ENCODE measurements at places on chromosomes 1 and 21. TPM values are rescaled to one million over a fixed set of nuclear protein-coding genes. Genes with fewer than 3 reads are reported as not detected.

GRCh38 chr21:34858559-34858958 lies 189.8 kb downstream of the CLIC6 start:
- DNase-seq, result no peak

GRCh38 chr1:222127526-222128152 lies 385.8 kb upstream of the DUSP10 start:
- DNase-seq, result no peak

GRCh38 chr1:78155121-78155520 lies 109.4 kb downstream of the GIPC2 start:
- no peak for DNase-seq

DNA sequence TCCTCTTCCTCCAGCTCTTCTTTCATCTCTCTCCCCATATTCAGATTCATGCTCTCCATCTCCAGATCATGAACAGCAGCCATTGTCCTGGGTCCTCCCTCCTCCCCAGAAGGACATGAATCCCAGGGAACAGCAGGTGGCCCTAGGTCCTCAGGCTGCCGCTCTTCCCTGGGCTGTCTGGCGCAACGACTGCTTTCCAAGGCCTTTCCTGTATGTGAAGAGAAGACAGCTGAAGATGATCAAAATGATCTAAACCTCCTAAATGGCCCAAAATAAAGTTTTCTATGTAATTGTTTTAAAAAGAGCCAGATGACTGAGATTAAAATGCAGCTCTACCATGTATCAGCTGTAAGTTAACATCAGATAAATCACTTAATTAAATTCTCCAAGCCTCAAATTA lies 22.5 kb downstream of the RHBDL2 start:
- DNase-seq, result peak; percentile 28

DNA sequence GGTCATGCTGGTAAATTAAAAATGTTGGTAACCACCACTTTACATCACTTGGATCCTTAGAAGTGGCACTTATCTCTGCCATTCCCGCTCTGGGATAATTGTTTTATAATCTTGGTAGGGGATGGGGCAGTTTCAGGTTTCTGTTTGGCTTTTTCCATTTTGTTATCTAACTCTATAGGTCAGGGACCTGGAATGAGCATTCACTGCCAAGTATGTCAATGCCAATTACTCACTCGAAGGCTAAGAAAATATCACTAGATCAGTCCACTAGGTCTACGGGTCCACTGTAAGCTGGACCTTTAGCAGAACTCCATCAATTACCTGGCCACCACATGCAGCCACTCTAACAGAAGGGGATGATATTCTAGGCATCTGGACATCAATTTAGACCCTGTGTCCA lies 4.5 kb upstream of the DIP2A start:
- no peak for DNase-seq

Gene PROK1
- polyA plus RNA-seq, result not detected

Gene C4BPA
- polyA plus RNA-seq, result 60.1 TPM

Gene RIMS3
- polyA plus RNA-seq, result 2.1 TPM

Gene SPRR2G
- polyA plus RNA-seq, result not detected

All from HepG2 (cell line).